ENCODE measurements at places on chromosomes 2 and 18. TPM values are rescaled to one million over a fixed set of nuclear protein-coding genes. Genes with fewer than 3 reads are reported as not detected.

The DSC3 gene
- total RNA-seq = not detected

The IL1RN gene
- 3.0 TPM for total RNA-seq

The ACOXL gene
- total RNA-seq = 1.0 TPM

The ARHGAP25 gene
- 37.8 TPM for total RNA-seq

The INHBB gene
- total RNA-seq = not detected
